ENCODE measurements at places on chromosomes 4 and X. TPM values are rescaled to one million over a fixed set of nuclear protein-coding genes. Genes with fewer than 3 reads are reported as not detected.
A peak's percentile ranks its signal among the peaks of the same experiment; 100 is the strongest.

DNA sequence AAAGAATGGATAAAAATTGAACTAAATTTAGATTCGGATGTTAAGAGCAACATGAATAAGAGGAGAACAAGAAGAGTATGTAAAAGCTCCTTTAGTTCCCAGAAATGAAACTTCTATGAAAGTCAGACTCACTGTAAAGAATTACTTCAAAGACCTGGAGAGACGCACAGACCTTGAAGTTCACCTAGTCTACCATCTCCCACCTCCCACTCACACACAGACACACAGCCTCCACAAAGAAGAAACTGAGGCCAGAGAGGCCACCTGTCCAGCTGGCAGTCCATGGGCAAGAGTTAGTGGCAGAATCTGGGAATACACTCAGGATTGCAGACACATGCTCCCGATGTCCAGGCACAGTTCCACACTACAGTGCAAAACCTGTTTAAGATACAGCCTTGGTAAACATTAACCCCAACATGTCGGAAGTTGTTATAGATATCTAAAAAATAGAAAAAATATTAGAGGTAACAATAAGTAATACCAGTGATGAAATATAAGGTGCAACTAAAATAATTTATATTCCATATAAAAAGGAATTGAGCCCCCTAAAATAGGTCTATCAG is 288.8 kb downstream of the INPP4B start:
- DNase-seq = no peak

GRCh38 chr4:118348886-118349285 is 3.9 kb downstream of the PRSS12 start:
- DNase-seq = no peak

DNA sequence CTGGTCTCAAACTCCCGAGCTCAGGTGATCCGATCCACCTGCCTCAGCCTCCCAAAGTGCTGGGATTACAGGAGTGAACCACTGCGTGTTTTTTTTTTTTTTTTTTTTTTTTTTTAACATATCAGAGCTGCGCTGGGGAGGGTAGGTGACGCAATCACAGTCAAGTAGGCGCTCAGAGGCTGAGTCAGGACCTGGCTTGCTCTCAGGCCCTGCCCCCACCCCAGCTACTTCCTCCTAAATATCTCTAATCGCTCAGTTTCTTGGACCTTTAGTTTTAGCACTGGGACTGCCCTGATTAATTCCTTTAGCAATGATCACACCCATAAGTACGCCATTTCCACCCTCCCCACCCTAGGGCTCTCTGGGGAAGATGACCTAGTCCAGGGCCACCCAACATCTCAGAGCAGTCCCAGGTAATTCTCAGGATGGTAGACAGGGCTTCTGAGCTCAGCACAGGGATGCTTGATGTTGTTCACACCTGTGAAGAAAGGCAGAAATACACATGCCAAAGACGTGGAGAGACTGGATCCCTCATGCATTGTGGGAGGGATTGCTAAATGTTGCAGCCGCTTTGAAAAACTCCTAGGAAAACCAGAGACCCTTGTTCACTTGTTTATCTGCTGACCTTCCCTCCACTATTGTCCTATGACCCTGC is 50.2 kb downstream of the DDX3X start:
- DNase-seq = peak; percentile 90

DNA sequence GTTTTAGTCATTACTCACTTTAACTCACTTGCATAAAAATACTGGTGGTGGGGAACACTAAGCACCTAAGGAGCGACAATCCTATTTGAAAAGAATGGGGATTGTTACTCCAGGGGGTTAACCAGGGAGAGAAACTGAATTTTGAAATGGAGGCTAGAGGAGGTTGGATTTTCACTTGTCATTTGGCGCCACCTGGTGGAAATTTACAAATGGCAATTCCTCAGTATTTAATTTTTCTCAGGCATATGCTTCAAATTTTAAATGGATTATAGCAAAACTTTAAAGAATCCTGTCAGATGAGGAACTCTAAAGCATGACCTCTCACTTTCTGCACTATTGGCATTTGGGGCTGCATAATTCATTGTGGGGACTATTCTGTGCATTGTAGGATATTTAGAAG is 2.7 kb upstream of the GEMIN8 start:
- peak; percentile 66 for DNase-seq

DNA sequence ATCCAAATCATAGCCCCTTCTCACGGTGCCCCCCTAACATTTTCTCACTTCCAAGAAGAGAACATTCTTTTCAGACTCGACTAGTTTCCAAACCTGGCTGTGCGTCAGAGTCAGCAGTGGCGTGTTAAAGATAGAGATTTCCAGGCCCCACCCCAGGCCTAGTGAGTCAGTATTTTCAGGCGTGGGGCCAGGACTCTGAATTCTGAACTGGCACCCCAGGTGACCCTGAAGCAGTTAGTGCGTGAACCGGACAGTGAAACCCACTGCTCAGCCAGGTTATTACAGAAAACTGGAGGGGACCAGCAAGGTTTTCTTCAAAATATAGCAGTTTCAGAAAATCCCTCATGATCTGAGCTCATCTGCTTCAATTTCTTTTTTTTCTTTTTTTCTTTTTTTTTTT is 35.0 kb upstream of the BCOR start:
- DNase-seq = peak; percentile 85

GRCh38 chr4:41410049-41410448 is 127.9 kb upstream of the LIMCH1 start:
- DNase-seq = peak; percentile 16

GRCh38 chrX:21509912-21510311 is 135.7 kb downstream of the CNKSR2 start:
- DNase-seq = no peak

- DNase-seq = no peak
Measured at GRCh38 chrX:31547816-31548215, 476.0 kb upstream of the FTHL17 start.

DNA sequence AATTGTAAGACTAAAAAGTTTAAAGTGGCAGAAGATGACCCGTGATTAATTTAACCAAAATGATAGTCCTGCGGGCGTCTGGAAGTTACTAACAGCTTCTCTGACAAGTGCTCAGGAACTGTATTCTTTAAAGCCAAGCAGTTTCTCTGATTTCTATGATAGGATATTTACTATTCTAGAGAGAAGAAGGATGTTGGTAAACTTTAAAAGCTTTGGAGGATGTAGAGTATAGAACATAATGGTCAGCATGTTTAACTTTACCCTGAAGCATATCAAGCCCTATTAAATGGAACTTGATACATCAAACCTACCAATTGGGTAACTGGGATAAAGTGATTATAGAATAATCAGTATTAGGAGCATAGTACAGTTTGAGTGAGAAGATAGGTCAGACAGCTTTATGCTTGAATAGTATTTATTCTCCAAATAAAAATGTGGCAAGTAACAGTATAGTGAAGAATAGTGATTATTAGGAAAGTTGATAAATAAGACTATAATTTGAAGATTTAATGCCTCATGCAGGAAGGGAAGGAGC is 1.8 kb downstream of the STIM2 start:
- DNase-seq = no peak

DNA sequence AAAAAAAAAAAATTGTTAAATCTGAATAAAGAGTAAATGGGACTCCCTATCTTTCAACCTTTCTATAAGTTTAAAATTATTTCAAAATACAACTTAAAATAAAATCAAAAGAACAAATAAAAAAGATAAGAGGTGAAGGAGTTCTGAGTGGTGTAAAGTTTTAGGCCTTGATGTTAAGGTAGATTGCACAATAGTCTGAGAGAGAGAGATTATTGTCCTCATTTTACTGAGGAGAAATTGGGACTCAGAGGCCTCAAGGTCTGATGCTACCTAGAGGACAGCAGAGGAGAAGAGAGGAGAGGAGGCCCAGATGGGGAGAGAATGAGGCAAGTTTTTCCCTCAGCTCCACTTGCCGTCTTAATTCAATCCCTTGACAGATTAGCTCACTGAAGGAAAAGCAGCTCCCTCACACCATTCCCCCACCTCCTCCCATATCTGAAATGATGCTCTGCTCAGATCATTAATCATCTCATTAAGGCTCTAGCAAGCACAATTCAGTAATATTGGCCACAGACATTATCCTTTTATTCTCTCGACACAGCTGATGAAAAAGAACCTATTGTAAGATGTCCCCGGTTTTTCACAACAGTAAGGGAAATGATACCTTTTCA is 106.3 kb upstream of the PTPN13 start:
- no peak for DNase-seq

- DNase-seq = no peak
Measured at GRCh38 chrX:132031867-132032266, 8.8 kb downstream of the STK26 start.

FAM184B gene
- total RNA-seq = not detected

CLGN gene
- total RNA-seq = 9.1 TPM

ATP8A1 gene
- 22.7 TPM for total RNA-seq

GAK gene
- 144 TPM for total RNA-seq

AWAT2 gene
- not detected for total RNA-seq

EXOC1L gene
- total RNA-seq = not detected

HS3ST1 gene
- 0.35 TPM for total RNA-seq

IL2 gene
- total RNA-seq = not detected

All from cardiac muscle cell (in vitro differentiated cells and primary cell).